ENCODE measurements at places on chromosomes 2 and 18.

DNA sequence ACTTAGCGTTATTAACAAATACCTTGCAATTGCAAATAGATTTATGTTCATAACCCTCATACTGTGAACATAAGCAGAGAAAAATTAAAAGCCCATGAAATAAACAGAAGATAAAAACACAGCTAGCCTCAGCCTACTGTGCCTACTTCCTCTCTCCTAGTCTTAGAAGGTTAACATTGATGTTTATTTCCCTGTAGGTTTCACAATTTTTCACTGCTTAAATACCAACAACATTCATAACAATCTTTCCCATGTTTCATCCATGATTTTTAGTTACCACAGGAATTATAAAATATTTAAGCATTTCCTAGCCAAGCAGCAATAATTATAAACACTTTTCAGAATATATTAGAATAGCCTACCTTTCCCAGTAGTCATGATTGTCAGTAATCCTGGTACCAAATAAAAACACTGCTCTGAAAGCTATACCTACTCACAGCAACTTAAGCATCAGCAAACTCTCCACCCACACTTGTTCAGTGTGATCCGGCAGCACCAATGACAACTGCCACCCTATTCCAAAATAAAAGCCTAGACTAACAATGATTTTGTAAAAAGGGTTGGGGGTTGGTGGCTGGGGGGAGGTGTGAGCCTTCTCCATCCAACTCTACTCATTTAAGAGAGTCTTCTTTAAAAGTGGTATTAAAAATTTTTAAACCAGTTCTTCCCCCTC is 40.6 kb upstream of the RNU4ATAC start:
- DNase-seq: no peak

DNA sequence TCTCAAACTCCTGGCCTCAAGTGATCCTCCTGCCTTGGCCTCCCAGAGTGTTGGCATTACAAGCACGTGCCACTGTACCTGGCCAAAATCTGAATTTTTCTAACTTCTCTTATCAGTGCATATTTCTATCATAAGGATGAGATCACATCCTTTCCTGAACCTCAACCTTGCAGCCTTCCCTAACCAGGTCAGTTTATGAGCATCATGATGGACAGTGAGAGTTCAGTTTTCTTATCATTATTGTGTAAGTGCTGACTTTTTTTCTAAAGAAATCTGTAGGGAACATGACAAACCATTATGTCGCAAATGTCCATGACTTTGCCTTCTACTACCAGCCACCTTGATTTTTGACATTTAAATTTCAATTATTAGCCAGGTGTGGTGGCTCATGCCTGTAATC is 31.5 kb downstream of the MRPL33 start:
- no peak for DNase-seq

DNA sequence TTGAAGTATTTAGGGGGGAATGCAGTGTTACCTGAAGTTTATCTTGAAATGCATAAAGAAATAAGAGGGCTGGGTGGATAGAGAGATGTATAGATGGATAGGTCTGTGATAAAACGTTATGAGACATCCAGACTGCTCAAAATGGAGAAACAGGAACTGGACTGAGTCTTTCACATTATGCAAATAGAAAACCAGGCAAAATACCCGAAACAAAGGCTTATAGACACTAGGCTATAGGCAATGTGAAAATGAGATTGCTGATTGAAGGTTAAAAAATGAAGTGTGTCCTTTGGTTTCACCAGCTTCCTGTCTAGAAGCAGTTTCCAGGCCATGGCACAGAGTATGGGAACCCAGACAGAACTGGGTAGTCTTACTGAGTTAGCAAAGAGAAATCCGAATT is 24.9 kb upstream of the SLC3A1 start:
- no peak for DNase-seq

GRCh38 chr18:6525604-6526003 is 110.9 kb upstream of the L3MBTL4 start:
- no peak for DNase-seq

GRCh38 chr2:23589220-23589647 is 204.3 kb downstream of the KLHL29 start:
- no peak for DNase-seq

DNA sequence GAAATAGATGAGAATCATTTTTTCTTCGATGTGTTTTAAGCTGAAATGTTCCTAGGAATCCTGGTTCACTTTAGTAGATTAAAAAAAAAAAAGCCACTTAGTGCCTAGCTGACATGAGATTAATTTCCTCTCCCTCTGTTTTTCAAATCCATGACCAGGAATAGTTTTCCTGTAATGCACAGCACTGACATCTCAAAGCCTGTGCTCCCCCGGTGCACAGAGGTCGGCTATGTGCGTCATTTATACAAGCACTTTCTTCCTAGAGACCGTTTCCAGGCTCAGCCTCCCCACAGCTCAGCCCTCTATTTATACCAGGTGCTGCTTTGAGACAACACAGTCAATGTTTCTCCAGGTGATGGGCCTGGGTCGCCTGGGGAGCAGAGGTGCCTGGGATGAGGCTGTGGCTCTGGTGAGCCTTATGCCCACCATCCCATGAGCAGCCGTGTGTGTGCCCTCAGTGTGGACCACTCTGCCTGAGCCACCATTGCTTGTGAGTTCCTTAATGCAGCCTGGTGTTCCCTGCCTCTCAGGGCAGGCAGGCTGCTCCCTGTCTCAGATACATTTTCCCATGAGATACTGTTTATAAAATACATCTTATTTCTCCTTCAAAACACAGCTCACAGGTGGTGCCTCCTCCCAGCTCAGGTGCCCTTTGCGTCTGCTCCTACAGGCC is 515.7 kb upstream of the HS6ST1 start:
- no peak for DNase-seq

DNA sequence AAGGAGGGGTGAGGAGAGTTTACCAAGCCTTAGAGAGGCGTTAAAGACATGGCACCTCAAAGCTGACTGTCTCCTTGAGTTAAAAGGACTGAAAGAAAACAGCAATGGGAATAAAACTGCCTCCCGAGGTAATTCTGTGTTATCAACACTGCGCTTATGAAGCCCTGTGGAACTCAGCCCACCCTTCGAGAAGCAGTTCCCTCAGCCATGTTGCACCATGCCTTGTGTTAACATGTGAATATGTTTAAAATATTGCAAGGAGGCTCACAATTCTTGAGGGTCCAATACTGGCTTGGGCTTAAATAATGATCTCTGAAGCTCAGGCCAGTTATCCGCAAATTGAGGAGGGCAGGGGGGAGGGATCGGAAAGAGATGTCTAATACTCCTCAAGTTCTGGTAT is 14.7 kb downstream of the KLF7 start:
- no peak for DNase-seq

DNA sequence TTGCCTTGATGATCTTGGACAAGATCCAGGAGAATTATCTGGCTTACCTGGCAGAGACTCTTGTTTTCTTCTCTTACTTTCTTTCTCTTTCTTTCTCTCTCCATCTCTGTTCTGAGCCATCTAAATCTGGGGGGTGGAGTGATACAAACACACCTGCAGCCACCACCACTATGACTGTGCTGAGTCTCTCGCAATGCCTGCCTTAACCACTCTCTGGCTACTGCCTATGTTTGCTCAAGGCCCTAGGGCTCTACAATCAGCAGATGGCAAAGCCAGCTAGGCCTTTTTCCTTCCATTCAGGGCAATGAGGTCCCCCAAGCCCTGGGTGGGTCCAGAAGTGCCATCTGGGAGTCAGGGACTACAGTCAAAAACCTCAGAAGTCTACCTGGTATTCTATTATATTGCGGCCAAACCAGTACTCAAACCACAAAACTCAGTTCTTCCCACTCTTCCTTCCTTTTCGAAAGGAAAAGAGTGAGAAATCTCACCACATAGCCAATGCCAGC is 978.9 kb upstream of the NXPH2 start:
- no peak for DNase-seq

DNA sequence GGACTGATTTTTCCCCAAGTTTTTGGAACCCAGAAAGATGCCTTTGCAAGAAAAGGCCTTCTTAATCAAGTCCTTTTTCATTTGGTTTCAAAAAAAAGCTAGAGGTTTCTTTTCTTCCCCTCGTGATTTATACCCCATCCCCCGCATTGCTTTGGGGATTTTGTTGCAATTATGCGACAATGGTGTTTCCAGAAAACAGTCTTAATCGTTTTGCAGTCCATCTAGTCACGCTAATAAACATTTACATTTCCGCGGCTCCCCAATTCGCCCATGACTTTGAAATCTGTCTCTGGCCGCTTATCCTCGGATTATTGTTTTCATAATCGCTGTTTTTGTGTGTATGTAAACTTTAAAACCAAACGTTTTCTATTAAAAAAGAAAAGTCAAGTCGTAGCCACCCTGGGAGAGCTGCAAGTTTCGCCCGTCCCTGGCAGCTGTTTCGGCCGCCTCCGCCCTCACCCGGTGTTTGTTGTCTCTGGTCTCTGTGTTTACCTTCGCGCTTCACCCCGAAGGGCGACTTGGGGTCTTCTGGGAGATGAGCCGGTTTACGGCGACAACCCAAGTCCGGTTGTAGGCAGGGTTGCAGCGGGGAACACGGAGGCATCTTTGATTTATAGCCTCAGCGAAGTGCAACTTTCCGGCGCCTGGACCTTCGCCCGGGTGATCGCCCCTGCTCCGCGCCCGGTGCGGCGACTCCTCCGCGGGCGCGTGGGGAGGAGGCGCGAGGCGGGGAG is 667 bp downstream of the SP9 start:
- no peak for DNase-seq

DNA sequence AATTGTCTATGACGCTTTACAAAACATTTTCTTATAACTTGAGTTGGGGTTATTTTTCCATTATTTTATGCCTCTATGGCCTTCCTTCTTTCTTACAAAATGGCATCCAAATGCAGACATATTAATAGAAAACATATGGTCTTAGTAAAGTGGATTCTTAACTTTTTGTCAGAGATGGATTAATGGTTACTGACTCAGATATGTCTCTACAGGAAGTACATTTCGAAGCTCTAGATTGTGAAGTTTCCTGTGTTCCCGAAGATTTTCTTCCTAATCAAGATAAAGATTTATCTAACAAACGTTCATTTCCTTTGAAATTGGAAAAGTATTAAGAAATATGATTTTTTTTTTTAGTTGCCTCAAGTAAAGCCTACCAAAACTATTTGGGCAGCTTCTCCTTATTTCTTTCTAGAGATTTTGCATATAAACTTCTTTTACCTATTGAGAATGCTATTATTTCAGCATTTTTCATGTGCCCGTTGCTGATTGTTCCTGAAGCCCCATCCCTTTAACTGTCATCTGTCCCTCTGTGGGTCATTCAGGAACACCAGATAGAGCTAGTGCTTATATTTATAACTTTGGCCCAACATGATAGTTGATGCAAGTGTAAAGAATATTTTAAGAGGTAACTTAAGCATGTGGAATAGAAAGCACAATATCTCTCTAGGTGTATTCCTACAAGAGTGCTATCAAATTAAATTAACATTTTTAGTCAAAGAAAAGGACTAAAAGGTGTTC is 498.0 kb downstream of the CCDC85A start:
- DNase-seq: no peak

GRCh38 chr2:199329466-199329865 is 128.3 kb downstream of the SATB2 start:
- DNase-seq: no peak

Data from mammary epithelial cell (primary cell).